NCI-H748 treated with DMSO at 0.1 percent for 48 hours (cell line): ENCODE measurements at places on chromosomes 1 and 21.

GRCh38 chr21:32184065-32184464, 94.8 kb downstream of the MIS18A start:
- DNase-seq: no peak

DNA sequence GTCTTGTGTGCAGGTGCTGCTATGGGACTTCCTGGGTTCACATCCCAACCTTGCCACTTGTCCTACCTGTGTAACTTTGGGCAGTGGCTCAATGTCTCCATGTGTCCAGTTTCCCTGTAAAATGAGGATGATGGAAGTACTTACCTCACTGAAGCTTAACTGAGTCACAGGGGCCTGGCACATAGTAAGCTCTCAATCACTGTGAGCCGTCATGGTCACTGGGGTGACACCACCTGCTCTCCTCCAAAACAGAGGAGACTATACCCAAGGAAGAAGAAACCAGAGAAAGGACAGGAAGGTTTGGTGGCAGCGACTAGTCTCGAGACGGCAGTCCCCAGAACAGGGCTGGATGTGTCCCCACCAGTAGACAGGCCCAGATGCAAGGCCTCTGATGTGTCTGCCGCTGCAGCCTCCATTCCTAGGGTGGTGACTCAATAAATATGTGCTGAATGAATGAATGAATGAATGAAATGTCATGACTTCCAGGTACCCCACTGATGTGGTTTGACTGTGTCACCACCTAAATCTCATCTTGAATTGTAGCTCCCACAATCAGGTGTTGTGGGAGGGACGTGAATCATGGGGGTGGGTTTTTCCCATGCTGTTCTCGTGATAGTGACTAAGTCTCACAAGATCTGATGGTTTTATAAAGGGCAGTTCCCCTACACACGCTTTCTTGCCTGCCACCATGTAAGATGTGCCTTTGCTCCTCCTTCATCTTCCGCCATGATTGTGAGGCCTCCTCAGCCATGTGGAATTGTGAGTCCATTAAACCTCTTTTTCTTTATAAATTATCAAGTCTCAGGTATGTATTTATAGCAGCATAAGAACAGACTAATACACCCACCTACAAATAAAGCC, 13.0 kb upstream of the LRP8 start:
- no peak for DNase-seq

DNA sequence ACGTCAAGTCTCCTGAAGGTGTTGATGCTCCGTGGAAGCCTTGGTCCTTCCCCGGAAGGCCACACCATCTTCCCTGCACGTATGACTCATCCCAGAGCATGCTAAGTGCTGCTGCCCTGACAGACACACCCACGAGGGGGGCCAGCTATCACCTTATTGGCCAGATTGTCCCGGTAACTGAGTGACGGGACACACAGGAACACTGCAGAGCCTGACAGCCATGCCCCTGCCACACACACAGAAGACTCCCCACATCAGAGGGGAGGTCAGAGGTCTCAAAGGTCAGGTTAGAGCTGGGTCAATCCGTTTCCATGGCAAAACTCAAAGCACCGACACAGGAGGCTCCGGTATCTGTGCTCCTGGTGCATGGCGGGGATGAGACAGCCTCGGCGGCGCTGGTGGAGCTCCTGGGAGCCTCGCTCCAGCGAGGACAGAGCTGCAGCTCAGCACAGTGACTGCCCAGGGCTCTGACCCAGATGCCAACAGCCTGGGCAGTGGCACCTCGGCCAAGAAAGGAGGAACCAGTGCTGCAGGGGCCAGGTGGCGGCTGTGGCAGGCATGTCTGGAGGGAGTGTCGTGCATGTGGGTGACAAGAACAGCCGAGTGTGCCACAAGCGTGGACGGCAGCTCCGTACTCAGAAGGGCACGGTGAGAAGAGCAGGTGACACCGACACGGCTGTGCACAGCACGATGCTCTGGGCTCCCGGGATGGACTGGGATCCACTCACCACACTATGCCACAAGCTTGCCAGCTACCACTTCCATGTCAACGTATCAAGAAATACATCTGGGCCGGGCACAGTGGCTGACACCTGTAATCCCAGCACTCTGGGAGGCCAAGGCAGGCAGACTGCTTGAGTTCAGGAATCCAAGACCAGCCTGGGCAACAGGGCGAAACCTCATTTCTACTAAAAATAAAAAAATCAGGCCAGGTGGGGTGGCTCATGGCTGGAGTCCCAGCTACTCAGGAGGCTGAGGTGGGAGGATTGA, 14.8 kb upstream of the TMEM240 start:
- no peak for DNase-seq

DNA sequence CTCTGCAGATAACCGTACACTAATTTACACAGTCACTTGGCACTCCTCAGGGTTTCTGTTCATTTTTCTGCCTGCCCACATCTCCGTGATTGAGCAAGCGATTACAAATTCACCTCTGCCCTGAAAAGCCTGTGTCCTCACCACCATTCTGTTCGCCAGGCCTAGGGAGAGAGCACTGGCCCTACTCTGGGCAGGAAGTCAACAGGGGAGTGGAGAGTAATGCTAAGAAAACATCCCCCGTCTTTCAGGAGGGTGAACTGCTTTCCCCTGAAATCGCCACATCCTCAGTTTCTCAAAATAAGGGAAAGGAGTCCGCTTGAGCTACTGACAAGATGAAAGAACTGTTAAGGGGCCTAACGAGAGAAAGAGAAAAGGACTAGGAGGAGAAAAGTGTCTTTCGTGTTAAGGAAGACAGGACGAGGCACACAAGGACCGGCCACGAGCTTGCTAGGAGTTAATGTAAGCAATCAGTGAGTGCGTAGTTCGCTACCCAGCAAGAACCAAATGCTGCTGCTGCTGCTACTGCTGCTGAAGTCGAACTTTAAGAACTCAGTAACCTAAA, 632 bp downstream of the PEX19 start:
- no peak for DNase-seq

GRCh38 chr1:150068109-150068435, 496 bp downstream of the VPS45 start:
- no peak for DNase-seq

DNA sequence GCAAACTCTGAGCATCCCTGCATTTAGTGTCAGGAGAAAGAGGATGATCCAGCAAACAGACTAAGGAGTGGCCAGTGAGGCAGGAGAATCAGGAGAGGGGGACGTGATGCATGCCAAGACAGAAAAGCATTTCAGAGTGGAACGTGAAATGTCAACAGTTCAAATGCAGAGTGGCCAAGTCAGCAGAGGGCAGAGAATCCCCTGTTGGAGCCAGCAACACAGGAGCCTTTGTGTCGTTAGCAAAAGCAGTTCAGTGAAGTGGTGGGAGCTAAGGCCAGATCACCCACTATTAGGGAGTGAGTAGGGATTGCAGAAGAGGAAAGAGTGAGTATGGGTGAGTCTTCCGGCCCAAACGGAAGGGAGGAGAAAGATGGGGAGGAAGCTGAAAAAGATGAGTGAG, 6.6 kb upstream of the FCRL6 start:
- DNase-seq: no peak

GRCh38 chr1:16146279-16147155, 9.4 kb downstream of the EPHA2 start:
- DNase-seq: no peak

DNA sequence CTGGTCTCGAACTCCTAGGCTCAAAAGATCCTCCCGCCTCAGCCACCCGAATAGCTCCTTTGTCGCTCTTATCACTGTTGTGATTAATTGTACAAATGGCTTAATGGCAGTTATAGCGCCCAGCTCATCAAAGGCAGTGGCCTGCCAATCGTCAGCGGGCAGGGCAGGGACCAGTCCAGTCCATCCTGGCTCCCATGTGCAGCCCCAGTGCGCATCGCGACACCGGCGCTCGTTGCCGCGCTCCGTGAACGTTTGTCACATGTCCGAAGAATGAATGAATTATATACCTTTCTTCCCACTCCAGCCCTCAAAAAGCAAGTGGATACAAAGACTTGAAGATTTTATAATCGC, 18.4 kb downstream of the MTX1 start:
- DNase-seq: peak; percentile 88

GRCh38 chr1:10782491-10783244, 13.8 kb downstream of the CASZ1 start:
- no peak for DNase-seq

- DNase-seq: peak; percentile 81
Observed at GRCh38 chr1:143698016-143698415, 273.8 kb downstream of the FAM72C start.

DNA sequence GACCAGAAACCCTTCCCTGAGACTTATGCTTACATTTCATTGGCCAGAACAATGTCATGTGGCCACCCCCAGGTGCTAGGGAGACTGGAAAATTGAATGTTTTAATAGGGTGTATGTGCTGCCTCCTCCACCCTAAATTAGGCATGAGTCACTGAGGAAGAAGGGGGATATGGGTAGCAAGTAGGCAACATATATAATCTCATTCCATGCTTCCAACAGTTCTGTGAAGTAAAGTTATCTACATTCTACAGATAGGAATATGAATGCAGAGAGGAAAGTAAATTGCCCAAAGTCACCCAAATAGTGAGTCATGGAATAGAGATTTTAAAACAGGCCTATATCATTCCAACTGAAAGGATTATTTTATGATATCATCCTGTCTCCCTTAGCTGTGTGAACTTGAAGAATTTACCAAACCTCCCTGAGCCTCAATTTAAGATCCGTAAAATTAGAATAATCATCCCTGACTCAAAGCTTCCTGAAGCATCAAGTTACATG, 168.6 kb upstream of the FGGY start:
- DNase-seq: no peak

GRCh38 chr1:200165493-200166220, 138.1 kb downstream of the NR5A2 start:
- no peak for DNase-seq

- no peak for DNase-seq
Observed at GRCh38 chr1:172821609-172822274, 162.8 kb downstream of the FASLG start.

- no peak for DNase-seq
Observed at GRCh38 chr1:204523605-204524215, 7.5 kb downstream of the MDM4 start.

DNA sequence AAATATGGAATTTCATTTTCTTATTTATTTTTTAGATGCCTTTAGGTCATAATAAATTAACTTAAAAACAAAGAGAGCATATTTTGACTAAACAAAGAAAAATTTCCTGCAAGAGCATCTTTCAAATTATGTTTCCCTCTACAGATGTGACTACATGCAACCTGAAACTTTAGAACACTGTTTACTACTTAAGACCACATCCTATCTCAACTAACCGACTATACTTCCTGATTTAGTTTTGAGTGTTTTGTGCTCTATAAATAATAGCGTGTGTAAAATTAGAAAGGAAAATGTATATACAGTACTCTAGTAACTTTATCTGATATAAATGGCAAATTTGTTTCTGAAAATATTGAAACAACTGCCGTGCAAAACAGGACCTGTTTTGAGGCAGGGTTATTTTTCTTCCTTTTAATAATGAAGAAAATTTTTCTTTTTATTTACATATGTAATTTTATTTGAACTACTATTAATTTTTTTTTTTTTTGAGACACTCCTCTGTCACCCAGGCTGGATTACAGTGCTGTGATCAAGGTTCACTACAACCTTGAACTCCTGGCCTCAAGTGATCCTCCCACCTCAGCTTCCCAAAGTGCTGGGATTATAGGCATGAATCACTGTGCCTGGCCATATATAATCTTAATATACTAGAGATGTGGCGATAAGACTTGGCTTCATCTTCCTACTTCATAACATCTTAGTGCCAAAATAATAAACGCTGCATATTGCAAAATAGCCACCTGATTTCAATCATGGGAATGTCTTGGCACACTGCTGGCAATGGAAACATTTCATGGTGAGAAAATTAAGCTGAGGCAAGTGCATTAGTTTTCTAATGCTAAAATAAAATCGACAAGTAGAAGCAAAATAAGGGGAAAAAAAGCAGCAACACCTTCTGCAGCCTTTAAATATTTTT, 12.3 kb downstream of the ZRANB2 start:
- DNase-seq: no peak

- no peak for DNase-seq
Observed at GRCh38 chr1:3018051-3018471, 3.2 kb upstream of the ACTRT2 start.

GRCh38 chr1:235160383-235160956, 580 bp downstream of the RBM34 start:
- DNase-seq: no peak

GRCh38 chr1:11116318-11116717, 16.6 kb upstream of the EXOSC10 start:
- DNase-seq: no peak

- DNase-seq: no peak
Observed at GRCh38 chr1:211628417-211628816, 47.0 kb downstream of the NEK2 start.

DNA sequence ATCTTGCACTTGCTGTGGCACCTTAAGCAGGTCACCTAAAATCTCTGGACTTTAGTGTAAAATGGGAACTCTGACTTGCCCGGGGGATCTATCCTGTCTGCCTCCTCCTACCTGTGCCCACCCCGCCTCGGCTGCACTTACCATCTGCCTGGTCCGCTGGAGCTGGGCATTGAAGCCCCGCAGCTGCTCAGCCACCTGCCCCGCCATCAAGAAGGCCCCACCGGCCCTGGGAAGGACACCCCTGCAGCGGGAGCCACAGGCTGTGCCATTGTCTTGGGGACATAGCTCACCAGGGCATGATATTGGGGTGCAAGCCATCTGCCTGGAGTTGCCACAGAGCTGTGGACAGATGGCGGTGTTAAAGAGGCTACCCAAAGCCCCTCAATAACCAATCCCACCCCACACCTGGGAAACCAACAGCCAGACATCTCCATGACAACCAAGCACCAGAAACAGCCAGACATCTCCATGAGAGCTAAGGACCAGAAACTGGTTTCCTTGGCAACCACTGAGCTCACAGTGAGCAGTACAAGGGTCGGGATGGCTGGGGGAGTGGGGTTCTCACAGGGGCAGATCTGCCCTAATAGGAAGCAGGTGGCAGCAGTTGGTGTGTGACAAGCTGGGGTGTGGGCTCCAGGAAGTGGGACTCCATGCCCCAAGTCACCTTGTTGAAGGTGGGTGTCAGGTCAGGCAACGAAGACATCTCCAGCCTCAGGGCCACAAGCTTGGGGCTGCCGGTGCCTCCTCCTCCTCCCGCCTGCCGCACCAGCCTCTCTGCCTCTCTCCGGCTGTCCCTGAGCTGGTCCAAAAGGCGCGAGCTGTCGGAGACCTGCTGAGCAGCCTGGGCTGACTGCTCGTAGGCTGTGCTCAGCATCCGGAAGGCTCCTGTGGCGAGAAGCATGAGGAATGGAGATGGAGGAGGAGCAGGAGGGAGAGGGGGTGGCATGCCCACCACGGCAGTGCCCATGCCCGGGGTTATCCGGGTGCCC, 29.1 kb downstream of the LAMB3 start:
- no peak for DNase-seq

DNA sequence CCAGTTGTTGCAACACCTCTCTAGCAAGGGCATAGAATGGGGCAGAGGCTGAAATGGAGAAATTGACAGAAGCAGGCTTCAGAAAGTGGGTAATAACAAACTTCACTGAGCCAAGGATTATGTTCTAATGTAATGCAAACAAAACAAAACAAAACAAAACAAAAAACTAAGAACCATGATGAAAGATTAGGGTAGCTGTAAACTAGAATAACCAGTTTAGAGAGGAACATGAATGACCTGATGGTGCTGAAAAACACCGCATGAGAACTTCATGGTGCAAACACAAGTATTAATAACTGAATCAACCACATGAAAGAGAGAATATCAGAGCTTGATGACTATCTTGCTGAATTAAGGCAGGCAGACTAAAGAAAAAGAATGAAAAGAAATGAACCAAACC, 1707.7 kb downstream of the BRINP3 start:
- no peak for DNase-seq
